Heart right ventricle (tissue), 16 donors: ENCODE measurements at places on chromosomes 7 and 10. TPM values are rescaled to one million over a fixed set of nuclear protein-coding genes. Genes with fewer than 3 reads are reported as not detected.
A peak's percentile ranks its signal among the peaks of the same experiment; 100 is the strongest.

WNT16 gene
- not detected for total RNA-seq

C7orf33 gene
- total RNA-seq: not detected

ZC3HAV1 gene
- total RNA-seq: 6.5 TPM

NEURL1 gene
- not detected for total RNA-seq

OPN1SW gene
- not detected for total RNA-seq

HOXA1 gene
- total RNA-seq: not detected

DNA sequence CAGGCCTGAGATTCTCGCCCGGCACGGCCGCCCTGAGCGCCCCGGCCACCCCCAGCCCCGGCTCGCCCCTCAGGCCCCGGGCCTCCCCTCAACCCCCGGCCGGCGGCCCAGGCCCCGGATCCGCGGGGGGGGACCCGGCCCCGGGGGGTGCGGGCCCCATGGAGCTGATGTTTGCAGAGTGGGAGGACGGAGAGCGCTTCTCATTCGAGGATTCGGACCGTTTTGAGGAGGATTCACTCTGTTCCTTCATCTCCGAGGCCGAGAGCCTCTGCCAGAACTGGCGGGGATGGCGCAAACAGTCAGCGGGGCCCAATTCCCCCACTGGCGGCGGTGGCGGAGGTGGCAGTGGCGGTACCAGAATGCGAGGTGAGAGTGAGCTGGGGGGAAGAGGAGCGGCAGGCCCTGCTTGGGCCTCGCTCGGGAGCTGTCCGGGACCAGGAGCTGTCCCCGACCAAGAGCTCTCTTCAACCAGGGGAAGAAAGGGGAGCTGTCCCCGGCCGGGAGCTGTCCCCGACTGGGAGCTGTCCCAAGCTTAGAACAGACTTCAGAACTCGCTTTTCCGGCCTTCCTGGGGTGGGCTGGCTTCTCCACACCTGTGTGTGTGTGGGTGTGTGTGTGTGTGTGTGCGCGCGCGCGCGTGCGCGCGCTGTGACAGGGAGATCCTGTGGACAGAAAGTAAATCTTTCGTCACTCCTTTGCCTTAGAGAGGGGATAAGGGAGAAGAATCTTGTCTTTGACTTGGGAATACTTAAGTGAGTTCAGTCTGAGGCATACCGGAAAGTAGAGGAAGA is 510 bp downstream of the ZSWIM8 start:
- peak overlapping the region; percentile 94 for H3K4me3 ChIP-seq
- DNase-seq: peak; percentile 28
- H3K27me3 ChIP-seq: no peaks in the 10 kb centered on the region

- no peaks in the 10 kb centered on the region for H3K36me3 ChIP-seq
- no peak overlapping the region for H3K27ac ChIP-seq
- DNase-seq: no peak
- no peak overlapping the region for H3K4me3 ChIP-seq
- H3K27me3 ChIP-seq: no peaks in the 10 kb centered on the region
Measured at GRCh38 chr7:30032310-30033125, 4.3 kb downstream of the PLEKHA8 start.

GRCh38 chr7:107980171-107980570 is 22.8 kb downstream of the LAMB1 start:
- DNase-seq: no peak
- no peak overlapping the region for H3K27ac ChIP-seq
- no peak overlapping the region for H3K4me3 ChIP-seq
- peaks cover 10% of the 10 kb centered on the region for H3K4me1 ChIP-seq
- H3K27me3 ChIP-seq: no peaks in the 10 kb centered on the region

GRCh38 chr10:94138391-94138790 is 144.7 kb downstream of the PLCE1 start:
- peaks cover 5% of the 10 kb centered on the region for H3K36me3 ChIP-seq
- no peak overlapping the region for H3K4me3 ChIP-seq
- H3K4me1 ChIP-seq: no peaks in the 10 kb centered on the region
- H3K27ac ChIP-seq: no peak overlapping the region
- DNase-seq: no peak
- H3K27me3 ChIP-seq: no peaks in the 10 kb centered on the region

GRCh38 chr7:93910076-93910994 is 4.0 kb downstream of the GNGT1 start:
- peak overlapping the region; percentile 68 for H3K27ac ChIP-seq
- H3K4me1 ChIP-seq: peaks cover 12% of the 10 kb centered on the region
- no peaks in the 10 kb centered on the region for H3K27me3 ChIP-seq
- peak; percentile 43 for DNase-seq
